ENCODE measurements at places on chromosomes 5 and 9.

GRCh38 chr9:78044189-78044588 lies 12.6 kb upstream of the GNAQ start:
- no peak for DNase-seq

DNA sequence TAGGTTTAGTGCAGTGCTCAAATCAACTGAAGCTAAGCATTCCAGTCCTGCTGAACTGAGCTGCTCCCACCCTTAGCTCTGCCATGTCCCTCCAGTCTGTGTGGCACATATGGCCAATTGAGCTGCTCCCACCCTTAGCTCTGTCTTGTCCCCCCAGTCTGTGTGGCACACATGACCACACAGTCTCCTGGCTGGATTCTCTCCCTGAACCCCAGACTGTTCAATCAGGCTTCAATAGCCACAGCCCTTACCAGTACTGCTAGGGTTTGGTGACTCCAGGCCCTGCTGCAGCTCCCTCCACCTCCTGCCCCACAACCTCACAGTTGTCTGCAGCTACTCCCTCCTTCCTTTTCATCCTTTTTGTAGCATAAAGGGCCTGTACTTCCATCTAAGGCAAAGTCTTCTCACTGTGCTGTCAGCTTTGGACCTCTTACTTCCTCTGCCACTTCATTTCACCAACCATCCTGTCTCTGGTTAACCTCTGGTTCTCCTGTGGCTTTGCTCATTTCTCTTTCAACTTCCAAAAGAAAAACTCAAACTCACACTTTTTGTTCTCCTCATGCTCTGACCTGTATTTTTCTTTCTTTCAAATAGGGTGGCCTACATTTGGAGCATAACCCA lies 50.8 kb downstream of the ADAMTS12 start:
- DNase-seq, result no peak

- no peak for DNase-seq
Observed at GRCh38 chr9:114409103-114409780, 21.5 kb upstream of the AKNA start.

DNA sequence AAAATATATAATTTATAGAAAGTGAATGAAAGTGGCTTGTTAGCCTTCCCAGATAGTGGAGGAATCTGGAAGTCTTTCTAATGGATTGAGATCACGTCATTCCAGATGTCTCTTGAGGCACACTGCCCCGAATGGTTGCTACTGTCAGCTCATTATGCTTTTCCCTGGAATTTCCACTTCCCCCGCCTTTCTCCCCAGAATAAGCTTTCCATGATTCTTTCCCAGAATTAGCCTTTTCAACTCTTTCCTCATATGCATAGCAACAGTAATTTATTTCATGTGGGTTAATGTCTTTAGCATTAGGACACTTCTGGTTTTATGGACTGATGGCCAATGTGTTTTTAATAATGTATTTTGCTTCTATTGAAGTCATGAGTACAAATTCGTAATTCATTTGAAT lies 81.5 kb downstream of the PALM2AKAP2 start:
- no peak for DNase-seq

DNA sequence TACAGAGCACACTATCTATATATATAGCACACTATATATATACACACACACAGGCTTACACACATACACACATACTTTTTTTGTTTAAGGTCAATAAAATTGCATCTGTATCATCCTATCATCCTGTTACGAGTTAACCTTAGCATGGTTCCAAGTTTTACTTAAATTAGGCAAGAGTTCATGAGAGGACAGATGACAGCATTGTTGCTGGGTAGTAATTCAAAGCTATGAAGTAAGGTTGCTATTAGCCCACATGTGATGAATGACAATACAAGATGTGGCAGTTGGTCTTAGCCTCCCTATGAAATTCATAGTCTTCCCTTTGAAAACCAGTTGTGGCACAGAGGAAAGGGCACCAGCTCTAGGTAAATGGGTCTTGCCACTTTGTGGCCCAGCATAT lies 438.1 kb downstream of the ACTL7B start:
- DNase-seq, result no peak

DNA sequence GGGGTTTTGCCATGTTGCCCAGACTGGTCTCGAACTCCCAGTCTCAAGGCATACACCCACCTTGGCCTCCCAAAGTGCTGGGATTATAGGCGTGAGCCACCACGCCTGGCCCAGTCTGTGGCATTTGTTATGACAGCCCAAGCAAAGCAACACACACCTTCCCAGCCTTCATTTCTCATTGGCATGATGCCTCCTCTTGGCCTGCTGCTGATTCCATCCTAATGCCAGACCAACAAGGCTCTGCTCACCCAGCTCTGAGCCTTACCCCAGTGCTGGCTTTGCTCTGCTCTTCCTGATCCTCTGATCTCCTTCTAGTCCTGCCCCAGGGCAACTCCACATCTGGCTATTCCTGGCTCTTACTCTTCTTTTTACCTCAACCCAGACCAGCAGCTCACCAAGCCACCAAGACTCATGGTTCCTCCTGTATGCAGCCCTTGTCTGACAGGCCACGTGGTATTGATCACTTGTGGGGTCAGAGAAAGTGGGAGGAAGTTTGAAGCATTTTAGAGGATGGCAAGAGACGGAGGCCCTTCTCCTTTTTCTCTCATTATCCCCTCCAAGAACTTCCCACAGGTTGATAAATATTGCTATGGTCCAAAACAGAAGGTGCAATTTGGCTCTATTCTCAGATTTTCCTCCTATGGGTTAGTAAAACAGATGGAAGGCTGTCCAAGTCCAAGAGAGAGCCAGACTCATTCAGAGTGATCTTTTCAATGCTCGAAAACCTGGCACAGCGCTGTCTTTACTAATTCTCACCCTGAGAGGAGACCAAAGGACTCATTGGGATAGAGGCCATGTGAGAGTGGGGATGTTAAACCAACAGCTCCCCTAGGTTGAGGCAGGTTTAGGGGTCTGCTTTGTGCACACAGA lies 958 bp downstream of the CD180 start:
- DNase-seq, result no peak

DNA sequence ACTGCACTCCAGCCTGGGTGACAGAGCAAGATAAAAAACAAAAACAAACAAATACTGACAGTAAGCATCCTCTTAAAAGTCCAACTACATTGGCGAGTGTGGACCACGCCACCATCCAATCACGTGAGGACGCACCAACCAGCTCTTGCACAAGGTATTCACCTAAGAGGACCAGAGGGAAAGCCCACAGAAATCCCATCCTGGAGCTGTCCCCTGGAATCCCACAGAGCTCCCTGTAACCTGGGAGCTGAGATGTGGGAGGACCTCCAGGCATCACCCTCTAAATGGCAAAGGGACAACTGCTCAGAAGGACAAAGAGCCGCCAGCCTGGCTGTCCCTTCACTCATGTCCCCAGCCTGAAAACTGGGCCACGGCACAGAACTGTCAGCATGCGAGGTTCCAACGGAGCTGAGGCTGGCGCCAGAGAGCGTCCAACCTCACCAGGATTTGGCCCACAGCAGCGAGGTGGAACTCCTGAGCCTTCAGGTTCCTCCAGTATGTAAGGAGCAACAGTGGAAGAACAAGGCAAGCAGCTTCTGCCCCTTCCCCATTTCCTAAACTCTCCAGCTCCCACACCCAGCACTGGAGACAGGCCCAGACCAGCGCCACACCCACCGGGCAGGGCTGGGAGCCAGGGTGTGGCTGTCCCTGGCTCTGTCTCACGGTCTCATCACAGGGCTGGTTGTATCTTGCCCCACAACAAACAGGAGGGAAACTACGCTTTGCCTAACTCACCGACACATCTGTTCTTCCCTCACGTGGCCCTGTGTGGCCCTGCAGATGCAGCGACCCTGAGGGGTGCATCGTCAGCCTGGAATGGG lies 15.2 kb downstream of the IPPK start:
- DNase-seq, result no peak

GRCh38 chr9:14343261-14344031 lies 29.5 kb upstream of the NFIB start:
- no peak for DNase-seq

DNA sequence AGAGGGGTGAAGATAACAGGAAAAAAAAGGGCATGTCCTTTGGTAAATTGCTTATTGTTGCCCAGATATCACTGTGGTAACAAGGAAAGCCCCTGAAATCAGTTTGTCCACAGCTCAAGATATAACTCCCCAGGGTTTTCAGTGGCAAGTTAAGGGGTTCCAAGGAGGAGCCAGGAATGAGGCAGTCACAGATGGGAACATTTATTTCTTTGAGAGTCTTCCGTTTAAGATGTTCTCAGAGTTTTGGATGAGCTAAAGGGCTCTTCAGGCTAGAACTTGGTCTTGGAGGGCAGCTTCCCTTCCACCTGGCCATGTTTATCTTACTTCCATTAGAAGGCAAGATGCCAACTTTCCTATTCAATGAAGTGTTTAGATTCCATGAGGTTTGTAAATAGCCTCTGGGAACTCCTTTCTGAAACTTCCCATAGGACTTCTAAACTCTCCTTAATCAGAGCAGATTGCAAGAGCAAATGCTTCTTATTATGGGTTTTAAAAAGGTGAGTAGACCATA lies 277.6 kb upstream of the TNC start:
- no peak for DNase-seq

DNA sequence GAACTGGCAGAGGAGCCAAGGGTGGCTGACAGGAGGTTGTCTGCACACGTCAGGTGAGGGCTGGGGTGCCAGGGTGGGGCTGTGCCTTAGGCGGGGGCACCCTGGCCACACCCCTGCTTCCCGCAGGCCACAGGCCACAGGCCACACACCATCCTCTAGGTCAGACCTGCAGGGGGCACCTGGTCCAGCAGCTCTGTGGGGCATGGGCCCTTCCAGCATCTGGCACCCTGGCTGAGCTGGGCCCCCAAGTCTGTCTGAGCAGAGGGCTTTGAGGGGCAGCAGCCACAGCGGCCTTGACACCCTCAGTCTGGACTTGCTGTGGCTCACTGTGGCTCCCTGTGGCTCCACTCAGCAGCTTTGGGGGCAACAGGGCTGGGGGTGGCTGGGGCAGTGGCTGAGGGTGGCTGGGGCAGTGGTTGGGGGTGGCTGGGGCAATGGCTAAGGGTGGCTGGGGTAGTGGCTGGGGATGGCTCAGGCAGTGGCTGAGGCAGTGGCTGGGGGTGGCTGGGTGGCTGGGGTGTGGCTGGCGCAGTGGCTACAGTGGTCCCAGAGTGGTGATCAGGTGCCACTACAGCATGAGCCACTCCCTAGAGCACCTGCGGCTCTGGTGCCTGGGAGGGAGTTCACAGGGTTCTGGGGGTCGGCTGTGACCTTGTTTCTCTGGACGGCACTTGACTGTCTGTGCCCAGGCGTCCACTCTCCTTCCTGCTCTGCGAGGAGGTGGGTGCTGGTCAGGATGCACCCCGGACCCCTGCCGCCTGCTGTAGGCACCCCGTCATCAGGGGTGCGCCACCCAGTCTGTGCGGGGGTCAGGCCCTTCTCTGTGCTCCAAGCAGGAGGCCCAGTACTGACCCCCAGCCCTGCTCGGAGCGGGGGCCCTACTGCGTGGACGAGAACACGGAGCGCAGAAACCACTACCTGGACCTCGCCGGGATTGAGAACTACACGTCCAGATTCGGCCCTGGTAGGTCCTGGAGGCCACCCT lies 27.1 kb downstream of the NKD2 start:
- no peak for DNase-seq

DNA sequence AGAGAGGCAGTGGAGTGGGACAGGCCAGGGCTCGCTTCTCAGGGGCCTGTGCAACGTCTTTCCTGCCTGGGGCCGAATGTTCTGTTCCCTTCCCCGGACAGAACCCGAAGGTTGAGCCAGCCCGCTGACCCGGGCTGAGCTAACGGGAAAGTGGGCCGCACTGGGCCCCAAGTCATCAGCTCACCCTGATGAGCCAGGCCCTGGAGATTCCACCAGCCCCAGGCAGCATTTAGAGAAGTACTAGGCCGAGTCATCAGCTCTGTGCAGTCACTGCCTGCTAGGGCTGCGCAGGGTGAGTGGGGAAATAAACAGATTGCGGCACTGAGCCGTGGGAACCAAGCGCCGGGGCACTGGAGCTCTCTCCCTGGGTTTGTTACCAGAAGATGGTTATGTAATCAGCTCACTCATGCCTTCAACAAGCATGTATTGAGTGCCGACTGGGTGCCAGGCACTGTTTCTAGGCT lies 29.1 kb upstream of the DUSP1 start:
- no peak for DNase-seq

DNA sequence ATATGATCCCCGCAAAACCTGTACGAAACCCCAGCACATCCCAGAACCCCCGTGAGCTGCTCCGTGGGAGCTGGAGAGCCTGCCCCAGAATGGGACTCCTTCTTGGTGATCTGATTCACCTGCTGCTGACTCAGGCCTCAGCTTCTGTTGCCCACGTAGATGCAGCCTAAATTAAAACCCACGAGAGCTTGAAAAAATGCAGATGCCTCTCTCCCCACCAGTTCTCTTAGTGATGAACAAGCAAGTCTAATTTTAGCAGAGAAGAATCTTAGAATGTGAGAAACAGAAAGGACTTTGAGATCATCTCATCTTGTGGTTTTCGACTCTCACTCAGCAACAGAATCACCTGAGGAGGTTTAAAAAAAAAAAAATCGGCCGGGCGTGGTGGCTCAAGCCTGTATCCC lies 57.6 kb downstream of the TMOD1 start:
- no peak for DNase-seq

DNA sequence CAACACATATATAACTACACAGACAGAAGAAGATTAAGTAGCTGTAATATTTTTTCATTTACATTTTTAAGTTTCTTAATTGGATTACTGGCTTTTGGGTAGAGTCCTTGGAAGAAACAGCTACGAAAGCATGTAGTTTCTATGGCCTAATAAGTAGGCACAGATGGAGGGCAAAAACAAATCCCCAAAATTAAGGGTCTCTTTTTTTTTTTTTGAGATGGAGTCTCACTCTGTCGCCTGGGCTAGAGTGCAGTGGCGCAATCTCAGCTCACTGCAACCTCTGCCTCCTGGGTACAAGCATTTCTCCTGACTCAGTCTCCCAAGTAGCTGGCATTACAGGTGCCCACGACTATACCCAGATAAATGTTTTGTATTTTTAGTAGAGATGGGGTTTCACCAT lies 27.1 kb upstream of the MTMR12 start:
- DNase-seq, result no peak

DNA sequence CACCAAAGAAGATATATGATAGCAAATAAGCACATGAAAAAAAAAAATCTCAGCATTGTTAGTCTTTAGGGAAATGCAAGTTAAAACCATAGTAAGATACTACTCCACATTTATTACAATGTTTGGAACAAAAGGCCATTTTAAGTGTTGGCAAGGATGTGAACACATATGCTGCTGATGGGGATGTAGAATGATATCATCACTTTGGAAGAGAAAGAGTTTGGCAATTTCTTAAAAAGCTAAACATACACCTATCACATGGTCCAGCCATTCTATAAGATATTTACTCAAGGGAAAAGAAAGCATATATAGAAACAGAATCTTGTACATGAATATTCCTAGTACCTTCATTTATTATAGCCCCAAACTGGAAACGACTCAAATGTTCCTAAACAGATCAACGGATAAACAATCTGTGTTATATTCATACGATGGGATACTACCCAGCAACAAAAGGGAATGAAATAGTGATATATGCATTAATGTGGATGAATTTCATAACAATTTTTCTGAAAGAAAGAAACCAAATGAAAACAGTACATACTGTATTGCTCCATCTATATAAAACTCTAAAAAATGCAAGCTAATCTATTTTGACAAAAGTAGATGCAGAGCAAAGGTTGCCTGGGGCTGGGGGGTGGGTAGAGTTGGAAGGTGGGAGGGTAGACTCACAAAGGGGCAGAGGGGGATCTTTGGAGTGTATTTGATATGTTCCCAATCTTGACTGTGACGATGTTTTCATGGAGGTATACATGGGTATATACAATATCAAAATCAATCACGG lies 45.7 kb upstream of the SMAD5 start:
- no peak for DNase-seq

- no peak for DNase-seq
Observed at GRCh38 chr5:147887930-147888329, 9.4 kb downstream of the SCGB3A2 start.

Data from Panc1 (cell line).